ENCODE measurements at places on chromosomes 12 and 14.

DNA sequence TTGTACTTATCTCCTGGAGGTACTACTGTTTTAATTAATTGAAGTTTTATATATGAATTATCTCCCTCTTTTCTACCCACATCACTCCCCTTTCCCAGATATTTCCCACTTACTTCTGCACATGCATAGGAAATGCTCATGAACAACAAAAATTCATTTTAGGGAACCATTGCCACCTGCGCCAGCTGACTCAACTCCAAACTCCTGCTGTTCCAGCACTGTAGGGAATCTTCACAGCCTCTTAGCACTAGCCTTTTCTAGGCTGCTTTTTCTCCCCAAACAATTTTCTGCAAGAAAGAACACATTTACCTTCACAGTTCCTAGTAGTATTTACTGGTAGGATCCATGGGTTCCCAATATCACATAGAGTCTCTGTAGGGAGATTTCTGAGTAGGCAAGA is 268.4 kb downstream of the LRFN5 start:
- no peak for DNase-seq

GRCh38 chr12:92143686-92144630 is 1.7 kb downstream of the BTG1 start:
- DNase-seq: peak; percentile 89

- no peak for DNase-seq
These were observed 78.0 kb downstream of the TMEM260 start for GRCh38 chr14:56657604-56658003.

GRCh38 chr12:125194987-125195386 is 129.8 kb downstream of the AACS start:
- DNase-seq: no peak

- DNase-seq: no peak
These were observed 69.4 kb downstream of the ACSM4 start for GRCh38 chr12:7373226-7373625.

GRCh38 chr12:103100257-103100831 is 142.9 kb downstream of the ASCL1 start:
- DNase-seq: no peak

- no peak for DNase-seq
These were observed 3.3 kb upstream of the SCARB1 start for GRCh38 chr12:124866883-124867400.

GRCh38 chr14:68463299-68463698 is 329.6 kb downstream of the ZFP36L1 start:
- no peak for DNase-seq

- no peak for DNase-seq
These were observed 33.7 kb upstream of the CCNT1 start for GRCh38 chr12:48750215-48750614.

GRCh38 chr12:41521872-41522379 is 333.8 kb downstream of the PDZRN4 start:
- peak; percentile 58 for DNase-seq

DNA sequence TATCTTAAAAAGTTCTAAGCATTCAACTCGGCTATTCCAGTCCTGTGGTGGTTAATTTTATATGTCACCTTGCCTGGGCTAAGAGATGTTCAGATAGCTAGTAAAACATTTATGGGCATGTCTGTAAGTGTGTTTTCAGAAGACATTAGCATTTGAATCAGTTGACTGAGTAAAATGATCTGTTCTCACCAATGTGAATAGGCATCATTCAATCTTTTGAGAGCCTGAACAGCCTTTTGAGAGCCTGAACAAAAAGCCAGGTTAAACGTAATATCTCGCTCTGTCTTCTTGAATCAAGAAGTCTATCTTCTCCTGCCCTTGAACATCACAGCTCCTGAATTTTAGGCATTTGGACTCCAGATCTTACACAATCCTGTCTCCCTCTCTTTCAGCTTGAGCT is 1266.1 kb downstream of the LRFN5 start:
- DNase-seq: no peak

DNA sequence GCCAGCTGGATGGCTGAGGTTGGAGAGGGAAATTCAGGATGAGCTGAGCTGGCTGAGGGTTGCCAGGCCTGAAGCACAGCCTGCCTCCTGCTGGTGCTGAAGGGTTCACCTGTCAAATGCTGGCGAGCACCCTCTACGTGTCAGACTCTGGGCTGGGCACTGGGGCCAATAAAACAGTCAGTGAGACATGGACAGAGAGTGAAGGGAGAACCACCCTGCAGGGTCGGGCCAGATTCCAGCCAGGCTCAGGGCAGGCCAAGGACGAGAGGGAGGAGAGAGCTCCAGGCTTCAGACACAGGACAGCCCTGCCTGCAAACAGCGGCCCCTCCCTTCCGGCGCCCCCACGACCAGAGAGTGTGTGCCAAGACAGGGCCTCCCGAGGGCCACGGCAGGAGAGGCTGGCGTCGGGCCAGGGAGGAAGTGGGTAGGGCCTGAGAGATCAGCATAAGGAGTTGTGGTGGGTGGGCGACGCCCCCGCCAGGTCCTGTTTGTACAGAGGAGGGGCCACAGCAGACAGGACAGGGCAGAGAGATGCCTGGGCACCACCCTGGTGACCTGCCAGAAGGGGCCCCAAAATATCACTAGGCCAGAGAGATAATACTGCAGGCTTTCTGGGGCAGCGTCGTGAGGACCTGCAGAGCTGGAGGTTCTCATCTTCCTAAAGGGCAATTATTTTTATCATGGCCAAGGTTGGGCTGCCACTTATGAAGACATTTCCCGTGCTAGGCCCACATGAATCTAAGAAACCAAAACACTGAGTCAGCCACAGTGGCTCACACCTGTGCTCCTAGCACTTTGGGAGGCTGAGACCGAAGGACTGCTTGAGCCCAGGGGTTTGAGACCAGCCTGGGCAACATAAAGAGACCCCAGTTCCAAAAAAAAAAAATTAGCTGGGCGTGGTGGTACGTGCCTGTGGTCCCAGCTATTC is 73.1 kb upstream of the GPR68 start:
- no peak for DNase-seq

All from renal pelvis (tissue), 12 donors.